ENCODE measurements at places on chromosomes 7 and 10.

- DNase-seq: no peak
These were observed 190.6 kb downstream of the PTPN20 start for GRCh38 chr10:47101807-47102206.

DNA sequence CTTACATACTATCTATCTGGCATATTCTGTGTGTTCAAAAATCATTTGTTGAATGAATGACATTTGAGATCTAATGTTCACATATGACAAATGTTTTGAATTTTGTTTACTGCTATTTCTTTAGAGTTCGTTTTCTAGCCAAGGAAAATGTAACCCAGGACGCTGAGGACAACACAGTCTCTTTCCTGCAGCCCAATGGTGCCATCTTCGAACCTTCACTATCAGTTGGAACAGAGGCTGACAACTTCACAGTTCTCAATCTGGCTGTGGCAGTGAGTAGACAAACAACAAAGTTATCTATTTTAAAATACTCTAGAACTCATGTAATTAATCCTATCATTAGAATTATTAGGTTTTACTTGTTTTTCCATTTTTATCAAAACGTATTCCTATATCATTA, 22.5 kb downstream of the CD36 start:
- no peak for DNase-seq

DNA sequence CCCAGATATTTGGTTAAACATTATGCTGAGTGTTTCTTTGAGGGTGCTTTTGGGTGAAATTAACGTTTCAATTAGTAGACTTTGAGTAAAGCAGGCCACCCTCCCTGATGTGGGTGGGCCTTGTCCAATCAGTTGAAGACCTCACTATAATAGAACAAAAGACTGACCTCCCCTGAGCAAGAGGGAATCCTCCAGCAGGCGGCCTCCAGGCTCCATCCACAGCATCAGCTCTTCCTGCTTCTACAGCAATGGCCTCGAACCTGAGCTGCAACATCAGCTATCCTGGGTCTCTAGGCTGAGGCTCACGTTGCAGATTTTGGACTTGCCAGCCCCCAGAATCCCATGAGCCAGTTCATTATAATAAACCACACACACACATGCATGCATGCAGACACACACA, 104.2 kb downstream of the PFKFB3 start:
- no peak for DNase-seq

DNA sequence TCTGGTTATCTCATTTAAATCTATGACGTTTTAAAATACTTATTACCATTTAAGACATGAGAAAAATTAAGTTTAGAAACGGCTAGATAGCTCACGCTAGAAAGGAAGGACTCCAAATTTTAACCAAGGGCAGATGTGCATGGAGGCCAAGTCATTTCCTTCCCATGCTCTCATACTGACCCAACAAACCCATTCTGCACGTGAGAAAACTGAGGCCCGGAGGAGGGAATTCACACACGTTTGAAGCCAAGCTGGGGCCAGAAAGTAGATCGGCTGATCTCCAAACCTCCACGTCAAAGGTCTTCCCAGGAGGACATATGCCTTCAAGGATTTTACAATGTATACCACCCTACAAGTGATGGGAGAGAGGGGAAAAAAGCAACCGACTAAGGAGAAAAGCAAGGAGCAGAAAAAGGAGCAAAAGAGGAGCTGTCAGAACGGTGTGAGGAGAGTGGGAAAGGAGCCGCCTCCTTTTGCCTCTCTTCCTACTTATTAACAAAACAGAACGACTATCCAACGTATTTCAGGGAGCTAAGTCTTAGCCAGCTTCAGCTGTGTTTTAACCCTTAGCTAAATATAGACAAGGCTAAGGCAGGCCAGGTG, 645 bp upstream of the SIRT1 start:
- peak; percentile 23 for DNase-seq

DNA sequence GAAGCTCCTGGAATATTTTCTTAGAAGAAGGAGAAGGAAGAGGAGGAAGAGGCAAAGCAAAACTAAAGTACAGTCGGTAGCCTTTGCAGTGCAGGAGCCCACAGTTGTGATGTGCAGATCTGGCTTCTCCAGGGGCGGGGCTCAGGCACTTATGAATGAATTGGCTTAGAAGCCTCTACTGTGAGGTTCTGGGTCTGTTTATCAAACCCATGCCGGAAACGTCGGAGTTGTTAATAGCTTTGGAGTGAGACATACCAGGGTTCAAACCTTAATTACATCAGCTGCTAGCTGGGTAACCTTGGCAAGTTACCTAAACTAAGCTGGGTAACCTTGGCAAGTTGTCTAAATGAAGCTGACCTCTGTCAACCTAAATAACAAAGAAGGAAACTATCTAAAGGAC, 89.3 kb upstream of the PITRM1 start:
- no peak for DNase-seq

DNA sequence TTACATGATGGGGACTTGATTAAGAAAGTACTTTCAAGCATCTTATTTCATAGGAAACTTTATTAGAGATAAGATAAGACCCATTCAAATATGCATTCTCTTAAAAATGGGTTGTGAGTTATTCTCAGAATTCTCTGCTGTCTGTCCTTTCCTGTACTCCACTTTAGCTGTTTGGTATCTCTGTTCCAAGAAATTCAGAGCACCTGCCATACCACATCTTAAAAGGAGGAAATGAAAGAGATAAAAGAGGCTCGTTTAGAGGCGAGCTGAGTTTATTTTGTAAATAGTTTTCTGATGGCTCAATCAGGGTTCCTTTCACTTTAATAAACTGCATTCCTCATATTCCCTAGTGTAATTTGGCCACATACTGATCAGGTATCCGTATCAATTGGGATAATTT, 87.2 kb downstream of the MDFIC start:
- no peak for DNase-seq
